Natural killer cell treated with Interleukin-12 subunit alpha and Interleukin-12 subunit beta and Interleukin-15 and Interleukin-18, amount 100 ng/mL, for 72 hours (primary cell): ENCODE measurements at places on chromosomes 3 and 15. TPM values are rescaled to one million over a fixed set of nuclear protein-coding genes. Genes with fewer than 3 reads are reported as not detected.

GRCh38 chr3:61983479-61983878 is 389.9 kb downstream of the FEZF2 start:
- no peak overlapping the region for H3K27ac ChIP-seq
- no peaks in the 10 kb centered on the region for H3K36me3 ChIP-seq
- no peak overlapping the region for H3K4me3 ChIP-seq
- DNase-seq = no peak
- H3K4me1 ChIP-seq = no peaks in the 10 kb centered on the region

- no peak for DNase-seq
- H3K27ac ChIP-seq = no peak overlapping the region
- H3K36me3 ChIP-seq = no peaks in the 10 kb centered on the region
- H3K4me3 ChIP-seq = no peak overlapping the region
Measured at GRCh38 chr3:116051040-116051439, 394.2 kb downstream of the LSAMP start.

DNA sequence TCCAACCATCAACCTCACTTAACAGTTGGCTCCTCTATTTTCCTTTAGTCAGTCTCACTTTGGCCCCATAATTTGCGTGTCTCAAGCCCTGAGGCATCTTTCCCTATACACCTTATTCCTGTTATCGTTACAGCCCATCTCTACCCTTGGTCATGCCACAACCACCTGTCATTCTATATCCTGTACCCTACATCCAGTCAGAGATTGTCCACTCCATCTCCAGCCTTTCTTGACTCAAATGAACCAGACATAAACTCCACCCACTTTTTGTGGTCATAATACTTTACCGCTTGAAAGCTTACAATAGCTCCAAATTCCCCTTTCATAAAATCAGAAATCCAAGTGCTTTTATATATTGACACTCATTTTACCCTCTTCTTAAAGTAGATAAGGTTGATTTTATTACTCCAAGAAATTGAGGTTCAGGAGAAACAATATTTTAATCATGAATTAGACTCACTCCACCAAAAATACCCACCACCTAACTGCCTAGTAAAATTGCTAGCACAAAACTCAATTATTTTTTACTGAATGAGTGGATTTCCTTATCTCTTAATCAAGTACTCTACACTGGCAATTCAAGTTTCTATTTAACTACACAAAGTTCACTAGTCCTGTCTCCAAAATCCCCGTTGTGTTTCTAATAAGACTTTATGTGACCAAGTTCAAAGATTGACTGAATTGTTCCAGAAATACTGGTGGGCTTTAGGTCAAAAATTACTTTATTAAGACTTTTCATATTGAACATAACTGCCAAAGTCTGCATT is 9.1 kb downstream of the CCR4 start:
- H3K4me3 ChIP-seq = peak overlapping the region; percentile 57
- DNase-seq = no peak
- peaks cover 7% of the 10 kb centered on the region for H3K27me3 ChIP-seq
- peak overlapping the region; percentile 51 for H3K27ac ChIP-seq
- peaks cover 9% of the 10 kb centered on the region for H3K36me3 ChIP-seq
- H3K4me1 ChIP-seq = peaks cover 13% of the 10 kb centered on the region

GRCh38 chr15:51796847-51797401 is 32.5 kb upstream of the TMOD3 start:
- H3K36me3 ChIP-seq = no peaks in the 10 kb centered on the region
- DNase-seq = no peak
- H3K4me1 ChIP-seq = no peaks in the 10 kb centered on the region
- H3K27me3 ChIP-seq = no peaks in the 10 kb centered on the region
- no peak overlapping the region for H3K4me3 ChIP-seq

Gene SH3GL3
- not detected for total RNA-seq

Gene SKOR1
- total RNA-seq = 0.48 TPM

Gene ERC2
- 1.2 TPM for total RNA-seq
